SJSA1 (cell line): ENCODE measurements at places on chromosomes 3 and 15. TPM values are rescaled to one million over a fixed set of nuclear protein-coding genes. Genes with fewer than 3 reads are reported as not detected.
A peak's percentile ranks its signal among the peaks of the same experiment; 100 is the strongest.

GRCh38 chr3:187902041-187902471 is 156.8 kb upstream of the BCL6 start:
- H3K4me1 ChIP-seq: no peaks in the 10 kb centered on the region
- DNase-seq: no peak
- H3K4me3 ChIP-seq: no peak overlapping the region
- no peaks in the 10 kb centered on the region for H3K27me3 ChIP-seq
- H3K36me3 ChIP-seq: no peaks in the 10 kb centered on the region
- H3K27ac ChIP-seq: no peak overlapping the region

GABRR3 gene
- not detected in 2 replicates for total RNA-seq

DNA sequence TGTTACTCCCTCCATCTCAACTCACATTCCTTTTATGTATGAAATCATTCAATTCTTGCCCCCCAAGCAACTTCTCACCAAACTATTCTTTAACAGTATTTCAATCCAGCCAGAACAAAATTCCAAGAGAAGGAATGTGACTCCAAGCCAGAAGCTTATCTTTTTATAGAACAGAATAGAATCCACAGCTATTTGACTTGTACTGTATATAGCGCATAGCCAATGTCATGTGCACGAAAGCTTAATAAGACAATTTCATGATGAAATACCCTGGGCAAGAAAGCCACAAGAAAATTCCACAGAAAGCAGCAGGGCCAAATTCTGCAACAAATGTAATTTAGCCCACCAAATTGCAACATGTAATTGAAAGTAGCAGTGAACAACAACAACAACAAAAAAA is 127.6 kb upstream of the UBE2E2 start:
- no peaks in the 10 kb centered on the region for H3K27me3 ChIP-seq
- H3K36me3 ChIP-seq: no peaks in the 10 kb centered on the region
- no peak overlapping the region for H3K4me3 ChIP-seq
- H3K27ac ChIP-seq: peak overlapping the region; percentile 14; the same call in 1 of the 2 replicates

DNA sequence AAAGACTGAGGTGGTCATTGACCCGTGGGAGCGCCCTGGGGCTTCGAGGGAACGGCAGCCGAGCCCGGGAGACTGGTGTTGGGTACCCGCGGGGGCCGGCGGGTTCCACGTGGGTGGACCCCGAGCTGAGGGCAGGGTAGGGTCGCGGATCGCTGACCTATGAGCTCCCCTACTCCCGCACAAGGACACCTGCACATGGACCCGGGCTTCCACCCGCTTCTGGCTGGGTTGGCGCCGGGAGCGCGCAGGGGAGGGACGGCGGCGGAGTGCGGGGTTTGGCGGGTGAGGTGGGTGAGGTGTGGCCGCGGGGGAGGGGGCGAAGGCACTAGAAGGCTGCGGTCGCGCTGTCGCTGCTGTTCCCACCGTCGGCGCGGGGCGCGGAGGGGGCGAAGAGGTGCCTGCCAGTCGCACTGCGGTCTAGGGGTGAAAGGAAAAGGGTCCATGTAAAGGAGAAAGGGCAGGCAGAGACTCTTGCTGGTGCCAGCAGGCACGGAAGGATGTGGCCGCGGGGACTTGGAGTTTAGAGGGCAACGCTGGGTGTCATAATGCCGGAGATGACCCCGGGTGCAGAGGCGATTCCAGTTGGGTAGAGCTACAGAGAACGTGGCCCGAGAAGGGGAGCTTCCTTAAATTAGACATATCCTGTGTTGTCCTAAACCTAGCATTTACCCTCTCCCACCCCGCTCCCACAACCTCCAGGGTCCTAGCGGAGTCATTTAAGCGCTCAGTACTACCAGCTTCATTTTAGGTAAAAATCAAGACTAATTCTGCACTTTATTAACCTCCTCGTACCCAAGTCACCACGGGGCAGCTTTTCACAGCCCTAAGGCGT is 245.9 kb upstream of the TOPAZ1 start:
- no peak overlapping the region for H3K27ac ChIP-seq
- no peak for DNase-seq
- H3K4me3 ChIP-seq: no peak overlapping the region
- no peaks in the 10 kb centered on the region for H3K36me3 ChIP-seq
- peaks cover 63% of the 10 kb centered on the region for H3K27me3 ChIP-seq

BAHD1 gene
- total RNA-seq: 8.4 and 11.4 TPM in 2 replicates

DNA sequence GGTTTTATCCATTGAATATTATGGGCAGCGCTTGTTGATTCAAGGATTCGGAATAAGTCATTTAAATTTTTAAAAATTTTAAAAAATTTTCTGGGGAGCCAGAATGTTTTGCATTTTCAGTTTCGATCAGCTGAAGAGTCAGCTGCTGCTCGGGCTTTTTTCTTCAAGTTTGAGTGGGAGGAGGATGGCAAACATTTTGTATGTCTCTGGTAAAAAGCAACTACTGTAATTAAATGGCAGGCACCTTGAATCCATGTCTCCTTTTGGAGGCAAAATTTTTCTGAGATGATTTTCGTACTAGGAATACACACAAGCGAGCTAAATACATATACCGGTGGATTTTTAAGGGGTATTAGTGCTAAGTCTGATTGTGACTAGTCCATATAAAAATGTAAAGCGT is 612 bp downstream of the C3orf38 start:
- peaks cover 6% of the 10 kb centered on the region; the same call in 1 of the 2 replicates for H3K4me1 ChIP-seq
- H3K36me3 ChIP-seq: peaks cover 27% of the 10 kb centered on the region

CD200 gene
- not detected in 2 replicates for total RNA-seq

DNA sequence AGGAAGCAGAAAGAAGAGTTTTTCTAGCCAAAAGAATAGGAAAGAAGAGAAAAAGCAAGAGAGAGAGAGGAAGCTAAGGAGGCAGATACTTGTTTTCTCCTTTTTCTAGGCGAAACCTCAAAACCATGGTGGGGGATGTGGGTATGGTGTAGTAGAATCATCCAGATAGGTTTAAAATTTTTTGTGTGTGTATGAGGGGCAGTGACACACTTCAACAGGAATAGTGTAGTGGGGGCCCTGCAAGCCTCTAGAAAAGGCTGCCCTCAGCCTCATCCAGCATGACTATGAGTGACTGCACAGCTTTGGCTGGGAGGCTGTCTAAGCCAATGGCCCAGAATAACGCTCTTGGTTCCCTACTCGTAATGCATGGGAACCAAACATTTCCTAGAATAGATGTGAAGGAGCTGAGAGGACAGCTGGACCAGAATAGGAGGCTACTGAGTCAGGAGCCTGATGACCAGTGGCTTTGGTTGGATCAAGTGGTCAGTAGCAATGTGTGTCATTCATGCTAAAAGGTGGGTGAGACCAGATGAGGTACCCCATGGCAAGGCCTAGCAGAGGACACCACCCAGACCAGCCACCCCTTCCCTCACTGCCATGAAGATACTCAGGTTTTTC is 24.4 kb downstream of the MOBP start:
- H3K27ac ChIP-seq: no peak overlapping the region
- H3K36me3 ChIP-seq: no peaks in the 10 kb centered on the region
- no peak for DNase-seq
- H3K4me3 ChIP-seq: no peak overlapping the region
- no peaks in the 10 kb centered on the region for H3K27me3 ChIP-seq

DNA sequence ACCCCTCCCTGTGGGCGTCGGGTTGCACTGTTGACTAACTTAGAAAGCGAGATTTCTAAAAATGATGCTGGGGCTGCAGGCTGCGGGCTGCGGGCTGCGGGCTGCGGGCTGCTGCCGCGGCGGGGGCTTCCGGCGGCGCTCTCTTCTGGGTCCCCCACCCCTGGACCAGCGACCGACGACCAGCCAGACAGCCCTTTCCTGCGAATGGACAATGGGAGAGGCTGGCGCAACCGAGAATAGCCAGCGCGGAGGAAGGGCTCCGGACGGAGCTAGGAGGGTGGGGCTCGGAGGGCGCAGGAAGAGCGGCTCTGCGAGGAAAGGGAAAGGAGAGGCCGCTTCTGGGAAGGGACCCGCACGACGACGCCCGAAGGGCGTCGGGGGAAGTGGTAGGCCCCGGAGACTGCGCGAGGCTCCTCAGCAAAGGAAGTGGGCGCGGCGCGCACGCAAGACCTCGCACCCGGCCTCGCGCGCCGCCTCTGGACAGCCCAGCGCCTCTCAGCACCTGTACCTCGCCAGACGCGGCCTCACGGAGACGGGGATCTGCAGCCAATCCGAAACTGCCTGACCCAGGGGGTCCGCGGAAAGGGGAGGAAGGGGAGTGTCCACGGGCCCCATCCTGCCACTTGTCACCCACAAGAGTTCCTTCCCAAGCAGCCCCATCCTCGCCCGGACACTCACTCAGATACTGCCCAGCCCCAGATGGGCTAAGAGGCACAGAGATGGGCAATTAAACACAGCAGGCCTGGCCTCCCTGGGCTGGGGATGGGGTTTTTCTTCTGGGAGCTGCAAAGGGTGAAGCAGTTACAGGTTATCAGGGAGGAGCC is 70.7 kb downstream of the SLC12A8 start:
- H3K36me3 ChIP-seq: no peaks in the 10 kb centered on the region
- no peak for DNase-seq
- H3K27ac ChIP-seq: no peak overlapping the region
- H3K4me1 ChIP-seq: peaks cover 63% of the 10 kb centered on the region
- H3K27me3 ChIP-seq: no peaks in the 10 kb centered on the region
- H3K4me3 ChIP-seq: no peak overlapping the region

DNA sequence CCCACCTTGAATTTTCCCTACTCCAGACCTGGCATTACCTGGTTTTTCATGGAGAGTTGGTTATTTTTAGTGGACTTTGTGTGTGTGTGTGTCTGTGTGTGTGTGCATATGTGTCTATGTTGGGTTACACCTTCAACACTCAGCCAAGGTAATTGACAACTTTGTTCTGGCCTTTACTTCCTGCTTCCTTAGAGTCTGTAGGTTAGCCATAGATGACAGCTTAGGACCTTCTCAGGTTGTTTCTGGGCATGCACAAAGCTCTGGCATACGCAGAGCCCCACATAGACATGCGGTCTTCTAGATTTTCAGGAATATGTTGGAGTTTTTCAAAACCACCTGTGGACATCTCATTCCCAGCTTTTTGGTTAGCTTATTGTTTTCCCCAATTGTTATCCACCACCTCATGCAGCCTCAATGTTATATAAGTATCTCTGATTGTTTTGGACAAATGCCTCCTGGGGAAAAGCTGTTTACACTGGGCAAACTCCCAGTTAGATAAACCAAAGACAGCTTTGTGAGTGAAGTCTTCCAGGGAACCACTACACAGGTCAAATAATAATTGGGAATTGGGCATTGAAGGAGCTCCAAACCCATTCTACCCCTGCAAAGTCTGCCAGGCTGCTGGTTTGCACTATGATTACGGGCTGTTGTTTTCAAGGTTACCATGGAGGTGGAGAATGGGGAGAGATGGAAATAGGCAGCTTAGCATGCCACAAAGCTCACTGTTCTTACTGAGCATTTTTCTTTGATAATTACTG is 201.2 kb downstream of the ADAMTSL3 start:
- H3K36me3 ChIP-seq: no peaks in the 10 kb centered on the region
- no peak overlapping the region for H3K4me3 ChIP-seq
- H3K27ac ChIP-seq: no peak overlapping the region

- H3K27ac ChIP-seq: no peak overlapping the region
- H3K27me3 ChIP-seq: no peaks in the 10 kb centered on the region
- H3K4me3 ChIP-seq: no peak overlapping the region
- no peak for DNase-seq
Measured at GRCh38 chr15:85600001-85600400, 194.7 kb downstream of the KLHL25 start.

ACSBG1 gene
- not detected in 2 replicates for total RNA-seq

- H3K4me3 ChIP-seq: no peak overlapping the region
- DNase-seq: no peak
- H3K4me1 ChIP-seq: no peaks in the 10 kb centered on the region
- no peaks in the 10 kb centered on the region for H3K36me3 ChIP-seq
Measured at GRCh38 chr3:131712662-131713061, 209.9 kb upstream of the MRPL3 start.

GOLGA8R gene
- total RNA-seq: 1.3 and 1.6 TPM in 2 replicates

DNA sequence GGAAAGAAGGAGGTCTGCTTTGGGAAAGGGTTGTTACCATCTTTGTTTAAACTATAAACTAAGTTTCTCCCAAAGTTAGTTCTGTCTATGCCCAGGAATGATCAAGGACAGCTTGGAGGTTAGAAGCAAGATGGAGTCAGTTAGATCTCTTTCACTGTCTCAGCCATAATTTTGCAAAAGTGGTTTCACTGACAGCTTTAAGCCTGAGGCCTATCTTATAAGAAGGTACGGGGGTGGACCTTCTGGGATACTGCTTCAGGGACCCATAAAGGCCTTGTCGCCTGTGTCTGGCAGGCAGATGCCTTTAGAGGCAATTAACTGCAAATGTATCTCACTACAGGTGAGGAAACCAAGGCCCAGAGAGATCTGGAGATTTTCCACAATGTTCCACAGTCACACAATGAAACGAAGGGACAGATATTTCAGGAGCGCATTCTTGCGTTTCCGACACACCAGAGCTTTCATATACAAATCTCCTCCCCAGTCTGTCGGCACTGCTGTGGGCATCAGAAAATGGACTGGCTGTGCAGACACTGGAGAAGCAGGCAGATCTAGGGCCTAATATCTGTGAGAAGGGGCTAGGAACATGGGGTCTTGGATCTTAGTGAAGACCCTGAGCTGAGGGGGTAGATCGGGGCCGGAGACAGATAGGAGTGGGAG is 169.5 kb upstream of the SMAD3 start:
- H3K27ac ChIP-seq: no peak overlapping the region
- peaks cover under 1% of the 10 kb centered on the region; the same call in 1 of the 2 replicates for H3K36me3 ChIP-seq
- H3K27me3 ChIP-seq: no peaks in the 10 kb centered on the region
- H3K4me1 ChIP-seq: peaks cover 20% of the 10 kb centered on the region
- no peak for DNase-seq
- no peak overlapping the region for H3K4me3 ChIP-seq

- H3K4me3 ChIP-seq: no peak overlapping the region
- DNase-seq: no peak
- no peak overlapping the region for H3K27ac ChIP-seq
- H3K4me1 ChIP-seq: peaks cover 20% of the 10 kb centered on the region
Measured at GRCh38 chr15:71238926-71239325, 123.7 kb downstream of the THSD4 start.

LRRC3B gene
- total RNA-seq: not detected in 2 replicates

DNA sequence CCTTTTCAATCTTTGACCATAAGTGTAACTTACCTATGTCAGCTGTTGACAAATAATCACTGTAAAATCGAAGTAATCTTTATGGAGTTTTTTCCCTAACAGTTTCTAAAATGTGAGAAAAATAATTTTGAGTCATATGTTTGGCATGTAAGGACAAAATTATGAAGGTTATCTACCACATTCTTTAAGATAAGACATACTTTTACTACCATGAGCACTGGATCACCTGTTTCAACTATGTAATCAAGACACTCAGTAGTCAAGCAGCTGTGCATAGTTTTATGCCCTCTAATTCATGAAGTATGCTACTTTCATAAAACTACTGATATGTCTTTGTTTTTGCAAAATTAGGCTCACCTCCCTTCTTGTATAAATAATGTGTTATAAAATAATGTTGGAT is 12.1 kb downstream of the FGF7 start:
- H3K4me1 ChIP-seq: peaks cover 26% of the 10 kb centered on the region
- H3K4me3 ChIP-seq: no peak overlapping the region
- H3K27ac ChIP-seq: no peak overlapping the region
- no peak for DNase-seq
- H3K27me3 ChIP-seq: no peaks in the 10 kb centered on the region
- H3K36me3 ChIP-seq: no peaks in the 10 kb centered on the region
